ENCODE measurements at places on chromosomes 11 and 22.

- no peak for DNase-seq
Measured at GRCh38 chr11:87020764-87021365, 16.9 kb upstream of the TMEM135 start.

DNA sequence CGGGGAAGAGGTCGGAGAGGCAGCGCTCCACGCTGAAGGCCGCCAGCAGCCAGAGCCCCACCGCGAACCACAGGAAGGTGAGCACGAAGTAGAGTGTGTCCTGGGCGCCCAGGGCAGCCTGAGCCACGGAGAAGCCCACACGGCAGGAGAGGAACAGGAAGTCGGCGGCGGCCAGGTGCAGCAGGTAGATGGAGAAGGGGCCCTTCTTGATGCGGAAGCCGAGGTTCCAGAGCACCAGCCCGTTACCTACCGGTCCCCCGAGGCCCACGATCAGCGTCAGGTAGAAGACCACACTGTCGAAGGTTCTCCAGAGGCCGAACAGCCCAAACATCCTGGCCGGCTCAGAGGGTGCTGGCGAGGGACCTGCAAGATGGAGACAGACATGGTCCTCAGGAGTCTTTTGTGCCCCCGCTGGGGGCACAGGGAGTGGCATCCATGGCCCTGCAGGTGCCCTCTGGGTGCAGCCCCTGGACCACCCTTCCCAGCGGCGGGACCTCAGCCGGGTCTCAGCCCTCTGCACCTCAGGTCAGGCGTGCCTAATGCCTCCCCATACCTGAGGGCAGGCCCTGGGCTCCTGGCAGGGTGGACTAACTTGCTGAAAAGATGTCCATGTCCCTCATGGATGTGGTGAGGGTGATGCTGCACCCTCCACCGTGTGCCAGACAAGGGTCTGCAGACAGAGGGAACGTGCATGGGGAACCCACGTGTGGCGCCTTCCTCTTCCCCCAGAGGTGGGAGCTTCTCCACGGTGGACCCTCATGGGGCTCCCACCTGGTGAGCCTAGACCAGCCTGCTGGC, at the start of gene MRGPRG:
TSS of gene MRGPRG (minus strand) at position 331 of the 798 bp plus-strand sequence. CDS start at position 331, 0 bp downstream.
- no peak for DNase-seq

DNA sequence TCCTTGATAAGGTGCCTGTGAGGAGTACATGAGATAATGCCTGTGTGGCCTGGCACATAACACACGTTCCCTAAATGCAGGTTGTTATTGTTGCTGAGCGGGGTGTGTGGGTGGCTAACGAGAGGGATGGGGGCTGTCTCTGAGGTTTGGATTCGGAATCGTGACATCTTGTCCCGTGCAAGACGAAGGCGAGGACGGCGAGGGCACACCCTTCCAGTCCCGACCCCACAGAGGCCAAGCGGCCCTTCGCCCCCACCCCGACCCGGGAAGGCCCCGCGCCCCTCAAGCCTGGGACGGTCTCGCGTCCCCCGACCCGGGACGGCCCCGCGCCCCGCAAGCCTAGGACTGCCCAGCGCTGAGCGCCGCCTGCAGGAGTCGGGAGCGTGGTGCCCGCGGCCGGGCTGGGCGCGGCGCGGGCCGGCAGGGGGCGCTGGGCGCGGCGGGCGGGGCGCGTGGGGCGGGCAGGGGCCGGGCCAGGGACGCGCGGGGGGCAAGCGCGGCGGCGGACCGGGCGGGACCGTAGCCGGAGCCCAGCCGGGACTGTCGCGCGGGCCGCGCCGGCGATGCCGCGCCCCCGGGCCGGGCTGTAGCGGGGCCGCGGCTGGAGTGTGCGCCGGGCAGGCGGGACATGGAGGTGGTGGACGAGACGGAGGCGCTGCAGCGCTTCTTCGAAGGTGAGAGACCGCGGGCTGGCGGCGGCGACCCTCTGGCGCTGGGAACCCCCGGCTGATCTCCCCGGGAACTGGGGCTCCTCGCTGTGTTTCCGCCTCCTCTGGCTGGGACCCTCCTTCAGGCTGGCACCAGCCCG, at the start of gene MYRF:
TSS of gene MYRF (plus strand) at position 520 of the 808 bp plus-strand sequence. CDS start at position 629, 109 bp downstream.
- DNase-seq = peak; percentile 42

DNA sequence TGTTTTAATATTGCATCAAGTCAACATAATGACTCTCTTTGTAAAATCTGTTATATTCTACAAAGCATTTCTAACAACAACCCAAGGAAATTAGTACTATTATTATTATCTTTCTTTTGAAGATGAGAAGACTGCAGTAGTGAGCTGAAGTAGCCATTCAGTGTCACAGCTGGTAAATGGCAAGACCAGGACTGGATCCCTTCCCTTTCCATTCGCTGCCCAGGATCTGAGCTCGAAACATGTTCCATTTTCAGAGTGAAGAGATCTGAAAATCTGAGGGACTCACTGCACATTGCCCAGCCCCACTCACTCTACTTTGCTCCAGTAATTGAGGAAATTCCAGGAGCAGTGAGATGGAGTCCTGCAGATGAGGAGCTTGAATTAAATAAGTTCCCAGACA, 240.0 kb upstream of the BLID start:
- no peak for DNase-seq

DNA sequence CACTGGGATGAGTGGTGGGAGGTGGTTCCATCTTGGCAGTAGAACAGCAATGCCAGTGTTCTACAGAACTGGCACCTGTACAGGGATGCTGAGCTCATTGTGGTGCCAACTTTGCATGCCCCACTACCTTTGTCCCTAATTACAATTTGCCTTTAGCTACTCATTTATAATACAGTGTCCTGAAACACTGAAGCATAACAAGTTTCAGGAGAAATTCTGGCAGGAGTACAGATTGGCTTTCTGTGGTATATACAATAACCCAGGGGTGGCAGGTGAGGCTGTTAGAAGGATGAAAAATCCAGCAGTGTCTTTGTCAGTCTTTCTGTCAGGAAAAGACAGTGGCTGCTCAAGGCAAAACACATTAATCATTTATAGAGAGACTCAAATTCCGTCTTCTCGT, 240.3 kb downstream of the FAM76B start:
- DNase-seq = no peak

- DNase-seq = no peak
Measured at GRCh38 chr22:25747245-25747944, 5.4 kb downstream of the MYO18B start.

GRCh38 chr11:65810046-65810868, 23.4 kb downstream of the OVOL1 start:
- no peak for DNase-seq

- no peak for DNase-seq
Measured at GRCh38 chr11:134044514-134045284, 24.2 kb upstream of the JAM3 start.

Measured in activated T-cell treated with anti-CD3 and anti-CD28 coated beads for 1 hour (primary cell).